ENCODE measurements at places on chromosomes 11 and 22.

- DNase-seq, result no peak
These were observed 47.3 kb downstream of the IGF2 start for GRCh38 chr11:2091786-2092463.

GRCh38 chr11:108975641-108976071 is 310.8 kb downstream of the DDX10 start:
- DNase-seq, result peak; percentile 67

DNA sequence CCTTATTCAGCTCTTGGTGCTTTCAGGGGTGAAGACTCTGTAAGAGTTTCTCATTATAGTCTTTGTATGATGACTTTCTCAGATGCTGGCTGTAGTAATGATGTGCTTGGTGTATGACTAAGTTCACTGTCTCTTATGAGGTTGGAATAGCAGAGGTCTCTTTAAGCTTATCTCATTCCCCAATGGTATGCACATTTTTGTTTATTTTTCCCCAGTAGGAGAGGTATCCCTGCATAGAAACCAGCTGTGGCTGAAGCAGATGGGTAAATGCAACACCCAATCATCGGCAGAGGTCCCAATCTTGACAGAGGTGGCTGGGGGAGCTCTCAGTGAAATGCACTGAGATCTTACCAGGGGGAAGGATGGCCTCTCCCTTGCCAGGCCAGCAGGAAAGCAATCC is 34.6 kb downstream of the BBOX1 start:
- DNase-seq, result no peak

GRCh38 chr11:81207421-81208054 is 1526.1 kb downstream of the FAM181B start:
- DNase-seq, result no peak

- no peak for DNase-seq
These were observed 103.0 kb downstream of the DBX1 start for GRCh38 chr11:20056950-20057943.

DNA sequence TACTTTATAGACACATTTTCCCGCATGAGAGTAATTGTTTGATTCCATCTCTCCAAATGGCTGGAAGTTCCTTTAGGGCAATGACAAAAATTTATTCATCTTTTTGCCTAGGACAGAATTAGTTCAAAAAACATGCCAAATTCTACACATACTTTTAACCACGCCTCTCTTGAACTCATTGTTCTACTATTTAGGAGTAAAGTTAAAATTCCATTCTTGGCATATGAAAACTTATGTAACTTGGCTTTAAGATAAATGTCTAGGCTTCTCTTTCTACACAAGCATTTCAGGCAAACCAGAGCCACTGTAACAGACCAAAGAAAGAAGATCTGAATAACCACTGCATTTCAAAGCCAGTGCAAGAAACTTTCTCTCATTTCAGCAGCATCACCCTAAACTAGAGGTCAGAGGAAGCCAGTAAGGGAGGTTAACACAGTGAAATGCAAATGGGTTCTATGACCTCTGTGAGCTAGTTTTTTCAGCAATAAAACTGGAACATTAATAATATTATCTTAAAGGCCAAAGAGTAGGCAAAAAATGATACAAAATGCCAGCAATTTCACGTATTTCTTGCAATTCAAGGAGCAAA is 73.0 kb downstream of the RSF1 start:
- no peak for DNase-seq

DNA sequence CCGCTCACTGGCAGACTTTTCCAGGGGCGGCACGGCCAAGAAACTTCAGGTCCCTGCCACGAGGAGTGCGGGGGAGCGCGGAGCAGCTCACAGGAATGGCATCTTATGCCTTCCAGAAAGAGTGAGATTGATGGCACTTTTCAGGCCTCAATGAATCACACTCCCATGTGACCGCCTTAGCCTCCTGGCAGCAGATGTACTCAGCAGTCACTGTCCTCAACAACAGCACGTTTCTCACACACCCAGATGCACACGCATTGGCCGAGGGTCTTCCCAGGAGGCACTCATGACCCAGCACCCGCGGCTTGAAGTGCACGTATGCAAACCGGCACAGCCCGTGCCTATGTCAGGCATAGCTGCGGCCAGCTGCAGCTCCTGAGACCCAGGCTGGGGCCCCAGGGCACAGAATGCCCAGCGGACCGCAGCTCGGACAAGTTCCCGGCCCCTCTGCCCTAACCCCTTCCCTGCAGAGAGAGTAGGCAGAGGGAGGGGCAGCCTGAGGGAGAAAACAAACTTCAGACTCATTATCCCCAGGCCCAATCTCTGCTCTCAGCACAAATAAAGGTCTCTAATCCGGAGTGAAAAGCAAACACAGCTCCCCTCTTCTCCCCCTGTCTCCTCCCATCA is 48.3 kb downstream of the RPUSD4 start:
- peak; percentile 47 for DNase-seq

- DNase-seq, result no peak
These were observed 3.5 kb upstream of the IFITM2 start for GRCh38 chr11:304061-304506.

DNA sequence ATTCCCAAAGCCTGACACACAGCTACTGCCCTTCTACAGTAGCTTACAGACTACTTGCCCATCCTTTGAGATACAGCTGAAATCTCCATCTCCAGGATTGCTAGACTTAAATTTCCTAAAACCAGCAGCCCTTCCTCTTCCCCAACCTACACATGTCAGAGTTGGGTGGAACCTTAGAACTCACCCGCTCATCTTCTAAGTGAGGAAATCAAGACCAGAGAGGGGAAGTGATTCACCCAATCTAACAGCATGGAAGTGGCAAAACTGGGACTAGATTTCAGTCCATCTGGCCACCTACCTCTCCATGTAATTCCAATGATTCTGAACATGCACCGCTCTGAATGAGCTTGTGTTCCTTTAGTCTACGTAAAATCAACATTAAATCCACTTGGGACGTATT is 1.0 kb upstream of the TMEM86A start:
- DNase-seq, result no peak

DNA sequence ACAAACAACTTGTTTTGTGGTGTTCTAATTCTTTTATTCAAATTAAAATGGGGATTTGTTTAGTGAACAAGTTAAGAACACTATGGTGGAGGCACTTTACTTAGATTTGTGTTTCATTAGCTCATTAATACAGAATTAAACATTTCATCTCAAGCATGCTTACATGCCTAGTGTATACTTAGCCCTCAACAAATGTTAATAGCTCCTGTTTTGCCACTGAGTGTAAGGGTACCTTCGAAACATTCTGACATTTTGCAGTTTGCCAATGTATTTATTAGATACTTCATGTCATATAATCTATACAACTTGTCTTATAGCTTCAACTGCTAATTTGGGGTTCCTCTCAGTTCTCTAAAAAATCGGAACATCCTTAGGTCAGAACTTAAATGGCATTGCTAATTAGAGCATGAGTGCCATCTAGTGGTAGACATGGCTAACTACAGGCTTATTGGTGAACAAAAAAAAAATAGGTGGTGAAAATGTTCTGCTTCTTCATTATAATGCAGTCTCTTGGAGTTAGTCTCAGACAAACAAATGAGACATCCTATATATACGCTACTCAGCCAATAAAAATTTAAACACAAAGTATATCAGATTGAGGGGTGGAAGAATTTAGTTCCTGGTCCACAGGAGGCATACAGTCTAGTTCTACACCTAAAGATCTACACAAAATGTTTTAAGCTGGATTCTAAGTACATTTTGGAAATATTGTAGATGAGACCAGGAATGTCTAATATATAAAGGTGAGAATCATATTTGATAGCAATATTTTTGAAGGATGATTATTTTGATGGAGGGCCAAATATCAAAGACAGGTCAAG is 4.9 kb upstream of the CNTN5 start:
- peak; percentile 15 for DNase-seq

- DNase-seq, result no peak
These were observed 16.1 kb downstream of the LRRC75B start for GRCh38 chr22:24576778-24577177.

DNA sequence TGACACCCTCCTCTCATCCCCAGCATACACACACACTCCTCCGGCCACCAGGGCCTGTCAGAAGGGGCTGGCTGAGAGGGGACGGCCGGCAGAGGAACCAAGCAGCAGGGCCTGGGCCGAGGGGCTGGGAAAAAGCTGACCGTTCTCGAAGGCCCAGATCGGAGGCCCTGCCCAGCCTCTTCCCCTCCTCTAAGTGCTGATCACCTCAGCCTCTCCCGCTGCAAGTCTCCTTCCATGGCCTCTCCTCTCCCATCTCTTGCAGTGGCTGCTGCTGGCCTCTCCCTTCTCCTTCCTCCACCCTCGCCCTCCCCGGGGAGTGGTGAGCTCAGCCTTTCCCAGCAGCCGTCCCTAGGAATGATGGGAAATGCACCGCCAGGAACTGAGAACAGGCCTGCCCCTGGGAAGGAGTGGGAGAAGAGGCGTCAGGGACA is 39.6 kb downstream of the ARRB1 start:
- DNase-seq, result no peak

DNA sequence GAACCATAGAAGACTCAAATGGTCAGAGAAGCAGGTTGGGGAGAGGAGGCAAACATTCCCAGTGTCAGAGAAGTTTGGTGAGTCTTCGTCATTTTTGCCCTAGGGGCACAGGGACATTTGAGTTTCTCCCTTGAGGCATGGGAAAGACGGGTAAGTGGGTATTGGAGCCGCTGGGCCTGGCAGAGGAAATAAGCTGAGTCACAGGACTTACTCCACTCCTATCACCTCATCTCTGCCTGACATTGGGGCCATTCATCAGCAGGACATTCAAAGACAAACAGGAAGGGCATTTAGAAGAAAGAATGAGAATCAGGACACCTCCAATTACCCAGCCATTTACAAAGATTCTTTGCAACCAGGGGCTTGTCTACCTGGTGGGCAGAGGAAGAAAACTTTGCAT is 100.7 kb upstream of the SEZ6L start:
- no peak for DNase-seq

- no peak for DNase-seq
These were observed 632.3 kb upstream of the CCDC90B start for GRCh38 chr11:83918476-83918875.

All from NCI-H524 treated with DMSO at 0.1 percent for 48 hours (cell line).